ENCODE measurements at places on chromosomes 6 and 20.

DNA sequence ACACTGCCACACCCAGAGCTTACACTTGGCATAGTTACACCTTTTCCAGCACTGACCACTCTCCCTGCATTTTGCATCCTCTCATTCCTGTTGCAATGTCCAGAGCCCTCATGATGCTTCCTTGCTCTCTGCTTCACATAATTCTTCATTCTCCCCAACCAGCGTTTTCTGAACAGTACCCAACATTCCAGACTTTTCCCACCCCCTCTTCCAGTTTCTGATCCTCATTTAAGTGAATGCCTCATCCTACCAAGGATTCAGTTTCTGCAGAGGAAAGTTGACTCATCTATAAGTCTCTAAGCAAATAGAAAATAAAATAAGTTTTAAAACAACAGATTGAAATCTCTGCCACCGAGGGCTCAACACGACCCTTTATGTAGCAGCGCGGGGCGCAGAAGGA, 321.3 kb upstream of the TCF21 start:
- no peak for DNase-seq

DNA sequence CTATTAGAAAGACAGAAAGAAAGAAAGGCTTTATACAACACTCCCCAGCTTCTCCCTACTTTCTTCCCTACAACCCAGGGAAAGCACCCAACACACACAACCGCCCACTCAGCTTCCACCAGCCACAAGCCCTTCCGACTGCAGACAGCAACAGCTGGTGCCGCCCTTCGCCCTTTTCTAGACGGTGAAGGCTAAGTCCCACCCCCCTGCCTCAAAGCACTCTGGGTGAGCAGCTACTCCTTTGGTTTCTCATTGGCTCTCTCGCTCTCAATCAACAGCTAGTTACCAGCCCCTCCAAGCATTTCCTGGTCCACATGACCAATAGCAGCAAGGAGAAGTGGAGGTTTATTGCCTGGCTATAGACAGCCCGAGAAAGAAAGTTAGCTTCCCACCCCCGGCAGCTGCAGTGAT, 230.1 kb upstream of the MOCS1 start:
- no peak for DNase-seq

DNA sequence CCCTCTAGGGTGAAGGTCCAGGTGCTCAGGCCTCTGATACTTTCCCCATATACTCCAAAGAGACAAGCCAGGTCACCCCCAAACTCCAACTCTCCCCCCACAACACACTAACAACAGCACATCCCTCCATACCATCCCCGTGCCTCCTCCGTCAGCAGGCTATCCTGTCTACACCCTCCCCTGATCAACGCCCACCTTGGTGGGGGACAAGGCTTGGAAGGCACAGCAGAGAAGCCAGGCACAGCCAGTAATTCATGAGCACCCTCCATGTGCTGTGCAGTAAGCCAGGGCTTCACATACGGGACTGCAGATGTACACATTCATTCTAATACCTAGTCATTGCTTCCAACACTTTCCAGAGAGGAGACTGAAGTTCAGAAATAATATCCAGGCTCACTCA, 57.6 kb downstream of the TRERF1 start:
- DNase-seq: no peak

- no peak for DNase-seq
These were observed 66.9 kb upstream of the BHLHE23 start for GRCh38 chr20:63073738-63074065.

DNA sequence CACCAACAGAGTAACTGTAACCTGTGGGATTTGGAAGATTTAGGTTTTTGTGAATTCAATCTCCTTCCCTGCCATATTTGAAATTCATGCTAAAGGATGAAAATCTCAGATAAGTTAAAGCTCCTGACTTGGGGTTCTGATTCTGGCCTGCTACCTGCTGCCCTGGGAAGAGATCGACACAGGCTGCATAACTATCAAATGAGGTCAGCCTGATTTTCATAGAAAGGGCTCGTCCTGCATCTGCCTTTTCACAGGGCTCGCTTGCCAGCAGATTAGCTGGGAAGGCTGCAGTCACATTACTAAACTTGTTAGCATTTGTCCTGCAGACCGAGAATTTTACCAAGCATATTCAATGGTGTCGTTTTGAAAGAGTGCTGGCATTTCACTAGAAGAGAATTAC, 14.6 kb downstream of the GCLC start:
- no peak for DNase-seq

GRCh38 chr6:12898603-12899002, 182.0 kb downstream of the PHACTR1 start:
- no peak for DNase-seq

GRCh38 chr6:15389765-15390723, 144.2 kb downstream of the JARID2 start:
- no peak for DNase-seq

DNA sequence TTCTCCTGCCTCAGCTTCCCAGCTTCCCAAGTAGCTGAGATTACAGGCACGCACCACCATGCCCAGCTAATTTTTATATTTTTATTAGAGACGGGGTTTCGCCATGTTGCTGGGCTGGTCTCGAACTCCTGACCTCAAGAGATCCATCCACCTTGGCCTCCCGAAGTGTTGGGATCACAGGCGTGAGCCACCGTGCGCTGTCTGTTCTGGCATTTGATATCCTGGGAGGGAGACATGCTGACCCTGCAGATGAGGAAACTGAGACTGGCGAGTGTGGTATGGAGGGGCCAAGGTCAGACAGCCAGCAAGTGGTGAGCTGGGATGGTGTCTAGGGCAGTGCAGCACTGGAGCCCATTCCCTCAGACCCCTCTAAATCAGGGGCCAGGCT, 44.6 kb downstream of the SRC start:
- DNase-seq: no peak

DNA sequence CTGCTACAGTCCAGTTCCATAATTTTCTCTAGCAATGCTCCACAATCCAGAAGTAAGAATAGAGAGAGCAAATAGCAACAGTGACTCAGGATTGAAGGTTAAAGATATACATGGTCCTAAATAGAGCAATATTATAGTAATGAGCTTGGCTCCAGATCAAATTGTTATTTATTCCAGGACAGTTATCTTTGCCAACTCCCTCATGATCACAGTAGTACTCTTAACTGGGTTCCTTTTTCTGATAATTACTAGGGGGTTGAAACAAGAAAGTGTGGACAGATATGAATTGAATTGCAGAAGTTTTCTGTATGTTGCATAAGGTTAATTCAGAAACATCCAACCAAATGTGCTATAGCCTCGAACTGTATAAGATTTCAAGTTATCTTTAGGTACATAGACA, 11.9 kb downstream of the FAM184A start:
- DNase-seq: no peak

- no peak for DNase-seq
These were observed 142.2 kb upstream of the AFDN start for GRCh38 chr6:167684276-167685104.
